ENCODE measurements at places on chromosomes 3 and 15.
A peak's percentile ranks its signal among the peaks of the same experiment; 100 is the strongest.

- peaks cover 54% of the 10 kb centered on the region for H3K27me3 ChIP-seq
- no peaks in the 10 kb centered on the region for H3K36me3 ChIP-seq
- no peak overlapping the region for H3K4me3 ChIP-seq
These were observed 11.1 kb downstream of the IGF2BP2 start for GRCh38 chr3:185813691-185814215.

- DNase-seq, result no peak
- H3K36me3 ChIP-seq, result no peaks in the 10 kb centered on the region
- H3K4me3 ChIP-seq, result no peak overlapping the region
- no peak overlapping the region for H3K27ac ChIP-seq
These were observed 16.1 kb downstream of the RYR3 start for GRCh38 chr15:33326908-33327307.

GRCh38 chr3:33201195-33201594, 17.4 kb downstream of the SUSD5 start:
- no peaks in the 10 kb centered on the region for H3K36me3 ChIP-seq
- peaks cover 2% of the 10 kb centered on the region for H3K27me3 ChIP-seq
- H3K4me3 ChIP-seq, result no peak overlapping the region
- no peaks in the 10 kb centered on the region for H3K4me1 ChIP-seq
- DNase-seq, result no peak

- H3K4me3 ChIP-seq, result no peak overlapping the region
- no peak for DNase-seq
- peaks cover under 1% of the 10 kb centered on the region for H3K4me1 ChIP-seq
- H3K27me3 ChIP-seq, result peaks cover 16% of the 10 kb centered on the region
These were observed 47.1 kb downstream of the HRH1 start for GRCh38 chr3:11201251-11202019.

DNA sequence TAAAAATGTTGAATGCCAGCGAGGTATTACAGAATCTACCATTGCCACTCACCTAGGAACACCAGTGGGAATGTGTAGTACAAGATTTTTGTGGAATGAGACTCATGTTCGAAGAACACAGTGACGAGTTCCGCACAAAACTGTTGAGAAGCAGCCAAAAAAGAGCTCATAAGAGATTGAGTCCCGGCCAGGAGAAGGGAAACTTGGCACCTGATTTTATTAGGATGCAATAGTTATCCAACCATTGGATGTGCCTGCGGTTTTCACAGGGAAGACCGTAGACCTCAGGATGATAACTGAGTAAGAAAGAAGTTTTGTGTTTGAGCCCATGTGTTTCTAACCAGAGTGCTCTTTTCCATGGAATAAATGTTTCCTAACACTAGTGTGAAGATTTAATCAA, 88.9 kb downstream of the PTPRG start:
- H3K27ac ChIP-seq, result no peak overlapping the region
- H3K27me3 ChIP-seq, result no peaks in the 10 kb centered on the region
- no peaks in the 10 kb centered on the region for H3K36me3 ChIP-seq
- H3K4me1 ChIP-seq, result no peaks in the 10 kb centered on the region

DNA sequence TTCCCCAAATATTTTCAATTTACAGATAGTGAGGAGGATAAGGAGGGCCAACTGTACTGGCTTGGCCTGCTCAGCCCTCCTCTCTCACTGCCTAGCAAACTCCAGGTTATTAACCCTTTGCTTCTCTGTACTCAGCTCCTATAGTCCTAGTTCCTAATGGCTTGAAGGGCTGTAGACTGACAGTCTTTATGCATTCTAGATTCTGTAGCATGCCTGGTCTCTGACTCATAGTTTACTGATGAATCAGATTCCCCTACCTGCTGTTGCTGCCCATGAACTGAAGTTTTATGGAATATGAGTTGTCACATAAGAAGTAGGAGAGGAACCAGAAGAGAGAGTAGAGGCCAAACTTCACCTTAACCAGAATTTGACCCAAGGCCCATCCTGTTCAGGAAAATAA, 27.1 kb upstream of the MAP3K13 start:
- peaks cover 18% of the 10 kb centered on the region for H3K4me1 ChIP-seq
- H3K27ac ChIP-seq, result no peak overlapping the region
- no peak overlapping the region for H3K4me3 ChIP-seq
- no peak for DNase-seq

DNA sequence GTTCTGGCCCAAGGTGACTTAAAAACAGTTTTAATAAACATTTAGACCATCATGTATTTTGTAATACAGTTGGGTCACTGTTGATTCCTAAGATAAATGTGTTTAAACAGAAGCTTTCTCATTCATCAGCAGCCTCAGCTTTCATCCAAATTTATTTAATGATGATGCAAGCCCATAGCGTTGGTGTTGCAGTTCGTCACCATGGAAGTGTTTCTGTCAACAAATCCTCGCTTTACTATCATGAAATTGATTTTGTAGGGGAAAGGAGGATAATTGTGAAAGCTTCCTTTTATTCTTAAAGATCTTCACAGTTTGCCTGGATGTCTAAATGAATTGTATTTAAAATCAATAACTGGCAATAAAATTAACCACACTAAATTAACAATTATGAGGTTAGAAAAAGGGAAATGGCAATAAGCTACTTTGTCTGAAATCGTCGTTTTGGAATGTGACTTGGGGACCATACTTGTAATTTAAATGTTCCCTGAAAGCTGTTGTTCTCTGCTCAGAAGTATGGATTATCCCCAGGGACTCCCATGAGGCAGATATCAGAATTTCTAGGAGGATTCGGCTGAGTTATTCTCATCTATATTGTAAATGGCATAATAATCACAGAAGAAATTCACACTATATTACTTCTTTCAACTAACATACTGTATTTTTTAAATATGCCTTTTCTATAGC, 29.0 kb downstream of the CMSS1 start:
- H3K4me3 ChIP-seq, result no peak overlapping the region
- H3K27ac ChIP-seq, result no peak overlapping the region
- H3K36me3 ChIP-seq, result peaks cover 4% of the 10 kb centered on the region
- DNase-seq, result no peak
- H3K4me1 ChIP-seq, result peaks cover 32% of the 10 kb centered on the region

DNA sequence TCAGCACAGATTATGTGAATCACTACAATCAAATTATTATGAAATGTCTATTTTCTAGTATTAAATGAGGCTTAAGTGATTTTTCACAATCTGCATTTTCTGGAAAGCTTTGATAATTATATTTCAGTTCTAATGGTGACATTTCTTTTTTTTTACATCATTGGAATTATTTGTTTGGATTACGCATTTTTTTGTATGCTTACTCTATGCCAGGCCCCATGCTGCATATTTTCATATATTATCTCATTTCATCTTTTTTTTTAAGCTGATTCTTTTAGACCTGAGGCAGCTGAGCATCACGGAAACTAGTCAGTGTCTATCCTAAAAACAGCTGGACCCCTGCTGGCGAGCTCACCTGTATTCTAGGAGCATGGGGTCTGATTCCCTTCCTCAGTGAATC, 31.1 kb downstream of the SLCO3A1 start:
- no peak overlapping the region for H3K27ac ChIP-seq
- no peak for DNase-seq

GRCh38 chr3:143067201-143067600, 52.4 kb upstream of the CHST2 start:
- H3K27ac ChIP-seq, result no peak overlapping the region
- DNase-seq, result no peak
- peaks cover 4% of the 10 kb centered on the region for H3K36me3 ChIP-seq
- no peak overlapping the region for H3K4me3 ChIP-seq

DNA sequence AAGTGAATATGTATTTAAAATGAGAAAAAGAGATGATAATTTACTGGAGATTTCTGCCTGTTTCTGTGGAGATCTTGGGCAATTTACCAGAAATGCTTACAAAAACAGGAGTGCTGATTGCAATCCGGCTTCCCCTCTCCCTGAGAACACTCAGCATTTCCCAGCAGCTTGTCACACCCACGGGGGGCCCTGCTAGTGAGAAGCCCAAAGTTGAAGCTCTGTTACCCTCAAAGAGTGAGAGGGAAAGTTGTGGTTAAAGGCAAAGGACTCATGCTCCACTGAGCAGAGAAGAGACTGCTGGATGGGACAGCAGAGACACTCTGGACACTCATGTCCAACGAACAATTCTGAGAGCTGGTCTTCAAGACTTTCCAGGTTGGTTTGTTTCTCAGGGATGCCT, 2.9 kb downstream of the MCTP2 start:
- H3K27ac ChIP-seq, result peak overlapping the region; percentile 49
- peaks cover 40% of the 10 kb centered on the region for H3K36me3 ChIP-seq
- peak overlapping the region; percentile 91 for H3K4me3 ChIP-seq
- H3K27me3 ChIP-seq, result no peaks in the 10 kb centered on the region

DNA sequence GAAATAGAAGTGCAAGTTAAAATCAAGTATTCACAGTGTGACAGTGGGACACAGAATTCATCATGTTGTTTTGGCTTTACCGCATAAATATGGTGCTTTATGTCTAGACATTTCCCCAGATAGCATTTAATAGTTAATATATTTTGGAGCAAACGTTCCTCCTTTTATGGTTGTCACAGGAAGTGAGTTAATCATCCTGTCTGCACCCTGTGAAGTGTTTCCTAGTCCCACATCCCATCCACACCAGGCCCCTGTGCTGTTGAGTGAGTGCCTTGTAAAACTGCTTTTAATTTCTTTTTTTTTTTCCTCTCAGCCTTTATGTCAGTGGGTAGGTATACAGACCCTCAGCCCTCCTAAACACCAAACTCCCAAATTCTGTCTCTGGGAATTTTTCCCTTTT, 393.7 kb downstream of the FEZF2 start:
- no peaks in the 10 kb centered on the region for H3K36me3 ChIP-seq
- H3K27me3 ChIP-seq, result no peaks in the 10 kb centered on the region
- DNase-seq, result no peak
- H3K4me1 ChIP-seq, result no peaks in the 10 kb centered on the region
- H3K27ac ChIP-seq, result no peak overlapping the region

GRCh38 chr3:58597770-58598310, 20.6 kb upstream of the FAM107A start:
- no peaks in the 10 kb centered on the region for H3K36me3 ChIP-seq
- DNase-seq, result no peak
- no peaks in the 10 kb centered on the region for H3K4me1 ChIP-seq

GRCh38 chr15:41550066-41550775, 6.2 kb upstream of the RPAP1 start:
- H3K4me1 ChIP-seq, result peaks cover 6% of the 10 kb centered on the region
- H3K36me3 ChIP-seq, result no peaks in the 10 kb centered on the region
- H3K27me3 ChIP-seq, result peaks cover 7% of the 10 kb centered on the region
- no peak overlapping the region for H3K27ac ChIP-seq

- DNase-seq, result no peak
- peaks cover 22% of the 10 kb centered on the region for H3K27me3 ChIP-seq
- H3K27ac ChIP-seq, result no peak overlapping the region
These were observed 31.1 kb upstream of the DYNC1LI1 start for GRCh38 chr3:32601722-32602121.

DNA sequence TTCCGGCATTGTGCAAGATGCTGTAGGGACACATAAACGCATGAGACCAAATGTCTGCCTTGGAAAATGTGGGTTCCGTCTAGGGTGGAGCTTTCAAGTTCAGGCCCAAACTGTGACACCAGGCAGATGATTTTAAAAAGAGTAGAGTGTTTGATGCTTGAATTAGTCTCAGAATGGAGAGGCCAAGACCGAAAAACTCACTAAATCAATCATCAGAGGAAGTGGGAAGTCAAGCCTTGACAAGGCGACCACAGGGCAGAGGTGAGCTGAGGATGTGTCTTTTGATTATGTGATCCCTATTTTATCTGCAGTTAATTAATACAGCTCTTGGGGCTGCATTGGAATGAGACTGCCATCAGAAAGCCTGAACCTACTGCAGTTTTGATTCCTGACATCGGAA, 275.4 kb downstream of the ABHD5 start:
- no peak for DNase-seq
- no peak overlapping the region for H3K27ac ChIP-seq
- H3K27me3 ChIP-seq, result peaks cover 18% of the 10 kb centered on the region
- H3K4me1 ChIP-seq, result peaks cover 9% of the 10 kb centered on the region
- H3K4me3 ChIP-seq, result no peak overlapping the region

DNA sequence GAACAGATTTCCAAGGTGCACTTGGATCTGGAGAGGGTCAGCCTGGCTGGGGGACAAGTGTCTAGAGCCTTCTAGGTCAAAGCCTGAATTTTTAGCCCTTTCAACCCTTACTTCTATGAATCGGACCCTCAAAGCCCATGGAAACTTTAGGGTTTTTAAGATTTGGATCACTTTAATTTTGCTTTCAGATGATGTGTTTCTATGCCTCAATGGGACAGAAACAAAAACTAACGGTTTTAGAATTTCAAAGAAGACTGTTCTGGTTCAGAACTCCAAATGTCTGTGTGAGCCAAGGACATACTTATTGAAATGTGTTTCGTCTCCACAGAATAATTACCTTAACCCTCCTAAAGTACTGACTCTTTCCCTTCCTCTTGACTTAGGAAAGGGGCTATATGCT, 266.7 kb downstream of the LRTM1 start:
- no peak overlapping the region for H3K27ac ChIP-seq
- H3K36me3 ChIP-seq, result no peaks in the 10 kb centered on the region
- no peak overlapping the region for H3K4me3 ChIP-seq
- DNase-seq, result no peak

DNA sequence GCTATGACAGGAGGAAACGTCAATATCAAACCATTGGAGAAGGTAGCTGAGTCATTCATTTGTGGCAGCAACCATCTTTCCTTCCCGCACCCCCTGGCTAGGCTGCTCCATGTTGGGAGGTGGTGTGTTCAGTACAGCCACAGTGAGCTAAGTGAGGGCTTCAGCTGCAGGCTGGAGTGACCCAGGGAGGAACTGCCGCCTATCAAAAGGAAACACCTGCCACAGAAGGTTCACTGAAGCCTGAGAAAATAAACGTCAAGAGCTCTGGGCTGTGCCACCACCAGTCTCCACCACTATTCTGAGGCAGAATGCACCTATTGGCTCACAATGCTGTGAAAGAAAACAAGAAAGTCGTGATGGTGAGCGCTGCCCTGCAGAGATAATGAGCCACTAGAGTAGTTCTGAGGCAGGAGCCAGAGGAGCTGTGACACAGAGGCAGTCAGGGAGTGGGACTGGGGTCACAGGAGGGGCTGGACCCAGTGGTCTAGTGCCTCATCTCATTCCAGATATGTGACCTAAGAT, 34.8 kb upstream of the CD47 start:
- no peaks in the 10 kb centered on the region for H3K27me3 ChIP-seq
- peaks cover 33% of the 10 kb centered on the region for H3K36me3 ChIP-seq
- DNase-seq, result peak; percentile 54
- peak overlapping the region; percentile 86 for H3K4me3 ChIP-seq

GRCh38 chr15:38683382-38684242, 119.0 kb upstream of the RASGRP1 start:
- H3K4me1 ChIP-seq, result peaks cover 65% of the 10 kb centered on the region
- H3K27me3 ChIP-seq, result no peaks in the 10 kb centered on the region
- DNase-seq, result peak; percentile 59
- peak overlapping the region; percentile 69 for H3K4me3 ChIP-seq
- H3K27ac ChIP-seq, result peak overlapping the region; percentile 95
- no peaks in the 10 kb centered on the region for H3K36me3 ChIP-seq

GRCh38 chr15:85280203-85280602, 100.2 kb upstream of the AKAP13 start:
- no peak overlapping the region for H3K27ac ChIP-seq
- peaks cover 10% of the 10 kb centered on the region for H3K4me1 ChIP-seq
- H3K27me3 ChIP-seq, result peaks cover 6% of the 10 kb centered on the region
- DNase-seq, result no peak

GRCh38 chr15:52331490-52332240, 36.1 kb upstream of the MYO5C start:
- H3K36me3 ChIP-seq, result peaks cover 37% of the 10 kb centered on the region
- peak overlapping the region; percentile 67 for H3K4me3 ChIP-seq
- peak overlapping the region; percentile 82 for H3K27ac ChIP-seq
- H3K4me1 ChIP-seq, result peaks cover 34% of the 10 kb centered on the region
- no peaks in the 10 kb centered on the region for H3K27me3 ChIP-seq

Data from T-helper 2 cell treated with Interferon-gamma antibody and Interleukin-4, amounts not matched to agents 5 μg/mL and 100 μg/mL, for 36 hours (primary cell).